ENCODE measurements at places on chromosomes 4 and X.

DNA sequence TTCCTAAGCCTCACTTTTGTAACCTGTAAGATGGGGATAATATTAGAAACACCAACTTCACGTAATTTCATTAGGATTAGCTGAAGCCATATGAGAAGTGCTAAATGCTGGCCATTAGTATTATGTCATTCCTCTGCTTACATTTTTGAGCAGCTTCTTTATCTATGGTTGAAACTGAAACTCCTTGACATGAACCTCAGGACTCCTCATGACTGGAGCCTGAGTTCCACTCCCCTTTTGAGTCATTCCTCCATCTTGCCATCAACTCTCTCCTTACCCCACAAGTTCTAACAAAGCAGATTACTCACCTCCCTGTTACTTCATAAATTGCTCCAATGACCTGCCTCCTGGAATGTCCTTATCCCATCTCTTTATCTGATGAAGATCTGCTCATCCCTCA is 123.2 kb upstream of the KCNIP4 start:
- no peak for DNase-seq

DNA sequence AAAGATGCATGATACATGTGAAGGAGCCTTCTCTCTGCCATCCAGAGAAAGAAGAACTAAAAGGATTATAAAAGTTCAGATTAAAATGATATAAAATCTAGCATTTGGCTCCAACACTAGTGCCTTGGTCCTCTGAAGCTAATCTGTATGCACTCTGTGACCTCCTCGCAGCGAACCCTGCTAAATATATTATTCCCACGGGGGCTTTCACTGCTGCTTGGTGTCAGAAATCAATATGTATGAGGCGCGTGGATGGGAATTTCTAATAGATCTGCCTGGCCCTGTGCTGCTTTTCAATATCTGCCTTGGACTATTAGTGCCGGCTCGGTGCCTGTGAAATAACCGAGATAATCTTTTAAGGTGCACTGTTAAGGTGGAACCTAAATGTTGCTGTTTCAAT is 69.7 kb downstream of the CXXC4 start:
- no peak for DNase-seq

GRCh38 chr4:140876615-140877364 is 120.6 kb upstream of the TBC1D9 start:
- no peak for DNase-seq

DNA sequence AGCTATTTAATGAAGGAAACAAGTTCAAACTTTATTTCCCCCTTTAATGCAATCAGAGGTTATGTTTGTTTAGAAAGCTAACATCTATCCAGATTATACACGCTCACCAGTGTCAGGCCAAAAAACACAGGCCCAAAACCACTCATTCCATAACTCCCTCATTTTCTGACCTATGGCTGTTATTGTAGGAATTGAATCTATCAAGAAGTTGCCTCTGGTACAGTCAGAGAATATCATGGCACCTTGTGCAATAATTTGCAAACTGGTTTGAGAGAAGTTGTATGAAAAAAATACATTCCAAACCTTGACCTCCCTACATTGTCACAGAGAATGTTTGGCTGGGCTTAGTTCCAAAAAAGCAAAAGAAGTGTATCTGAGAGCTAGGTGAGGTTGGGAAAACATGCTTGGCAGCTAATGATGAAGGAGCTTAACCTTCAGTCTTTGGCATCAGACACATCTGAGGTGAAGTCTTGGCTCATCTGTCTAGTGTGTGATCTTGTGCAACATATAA is 591.0 kb downstream of the ANKRD50 start:
- peak; percentile 46 for DNase-seq
